ENCODE measurements at places on chromosomes 16 and 17. TPM values are rescaled to one million over a fixed set of nuclear protein-coding genes. Genes with fewer than 3 reads are reported as not detected.

DNA sequence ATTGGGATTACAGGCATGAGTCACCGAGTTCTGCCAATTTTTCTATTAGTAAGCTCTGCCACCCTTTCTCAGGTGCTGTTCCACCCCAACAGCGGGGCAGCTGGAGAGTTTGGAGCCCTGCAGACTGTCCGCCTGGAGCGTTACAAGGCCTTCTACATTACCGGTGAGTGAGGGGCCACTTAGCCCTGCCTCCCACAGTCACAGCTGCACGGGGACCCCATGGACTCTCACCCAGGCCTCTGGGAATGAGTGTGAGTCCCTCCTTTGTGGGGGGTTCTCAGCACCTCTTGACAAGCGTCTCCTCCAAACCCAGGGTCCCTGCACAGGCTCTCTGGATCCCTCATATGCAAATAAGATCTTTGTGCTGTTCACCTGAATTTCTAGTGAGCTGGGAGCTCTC, 56.0 kb downstream of the WIPI1 start:
- DNase-seq = no peak

- no peak for DNase-seq
Measured at GRCh38 chr16:49365711-49366509, 7.7 kb upstream of the C16orf78 start.

GRCh38 chr17:16346721-16347271, 6.5 kb downstream of the CENPV start:
- no peak for DNase-seq

- peak; percentile 33 for DNase-seq
Measured at GRCh38 chr17:7330638-7331015, 1.5 kb upstream of the NEURL4 start.

Gene EFCAB5
- total RNA-seq = 0.62 TPM

Gene ZFHX3
- 5.9 TPM for total RNA-seq

Gene NEUROD2
- not detected for total RNA-seq

DNA sequence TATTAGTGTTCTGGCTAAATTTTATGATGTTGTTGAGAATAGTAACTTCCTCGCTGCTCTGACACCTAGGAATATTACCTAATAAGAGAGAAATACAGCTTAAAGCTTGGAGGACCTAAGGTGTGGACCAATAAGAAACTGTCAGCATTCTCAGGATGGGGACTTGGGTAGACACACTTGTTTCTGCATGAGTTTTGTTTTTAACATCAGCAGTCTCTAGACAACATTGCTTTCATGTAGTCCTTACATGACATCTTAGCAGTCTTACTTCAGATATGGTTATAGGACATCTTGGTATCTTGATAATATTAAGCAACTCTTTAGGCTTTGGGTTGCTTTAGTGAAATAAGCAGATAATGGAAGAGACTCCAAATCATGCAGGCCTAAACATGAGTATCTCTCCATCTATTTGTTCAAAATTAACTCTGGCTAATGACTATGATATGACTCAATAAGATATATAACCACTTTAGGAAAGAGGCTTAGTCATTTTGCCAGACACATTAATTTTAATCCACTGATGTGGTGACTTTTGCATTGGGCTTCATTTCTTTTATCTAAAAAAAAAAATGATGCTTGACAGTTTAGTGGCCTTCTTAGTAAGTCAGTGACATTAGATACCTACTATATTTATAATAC, 84.5 kb downstream of the WNT3 start:
- no peak for DNase-seq

All from muscle of leg (tissue), 16 donors.